ENCODE measurements at places on chromosomes 11 and 22.

DNA sequence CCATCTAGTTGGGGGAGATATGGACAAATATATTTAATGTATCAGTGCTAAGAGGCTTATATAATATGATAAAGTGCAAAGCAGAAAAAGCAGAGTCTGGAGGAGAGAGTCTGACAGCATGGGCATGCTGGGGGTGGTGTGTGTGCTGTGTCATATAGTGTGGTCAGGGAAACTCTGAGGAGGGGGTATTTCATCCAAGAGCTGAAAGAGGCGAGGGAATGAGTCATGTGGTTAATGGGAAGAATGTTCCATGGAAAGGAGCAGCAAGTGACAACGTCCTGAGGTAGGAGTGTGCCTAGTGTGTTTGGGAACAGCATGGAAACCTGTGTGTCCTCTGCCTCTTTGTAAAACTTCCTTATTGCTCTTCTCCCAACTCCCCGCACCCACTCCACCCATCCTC is 38.0 kb downstream of the EIF3F start:
- peak; percentile 58 for DNase-seq

- DNase-seq, result no peak
These were observed 26.5 kb upstream of the WNT7B start for GRCh38 chr22:46003271-46004091.

DNA sequence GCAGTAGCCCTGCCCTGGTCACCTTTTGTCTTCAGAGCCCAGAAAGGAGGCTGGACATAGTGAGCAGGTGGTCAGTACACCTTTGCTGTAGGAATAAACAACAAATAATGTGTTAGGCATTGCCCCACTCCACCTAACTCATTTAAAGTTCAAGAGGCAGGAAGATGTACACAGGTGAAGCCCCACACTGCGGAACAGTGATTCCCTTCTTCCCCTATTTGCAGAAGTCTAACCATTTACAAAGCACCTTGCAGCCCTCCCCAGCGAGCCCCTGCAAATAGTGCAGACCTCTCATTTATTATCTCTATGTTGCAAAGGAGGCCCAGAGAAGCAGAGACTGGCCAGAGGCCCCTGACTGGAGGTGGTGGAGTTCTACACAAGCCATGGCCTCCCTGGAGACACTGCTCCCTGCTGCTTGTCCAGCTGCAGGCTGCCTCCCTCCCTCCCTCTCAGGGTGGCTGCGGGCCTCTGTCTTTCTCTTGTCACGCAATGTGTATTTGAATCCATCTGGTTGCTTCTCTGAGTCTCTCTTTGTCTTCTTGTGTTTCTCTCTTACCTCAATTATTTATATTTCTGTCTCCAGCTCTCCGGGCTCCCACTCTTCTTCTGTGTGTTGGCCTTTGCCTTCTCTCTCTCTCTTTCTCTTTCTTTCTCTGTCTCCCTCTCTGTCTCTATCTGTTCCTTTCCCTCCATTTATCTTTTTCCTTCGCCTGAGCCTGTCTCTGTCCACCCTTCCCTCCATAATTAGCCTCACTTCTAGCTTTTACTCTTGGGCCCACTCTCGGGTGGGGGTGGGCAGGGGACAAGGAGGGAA is 59.1 kb upstream of the PRDM11 start:
- DNase-seq, result no peak

DNA sequence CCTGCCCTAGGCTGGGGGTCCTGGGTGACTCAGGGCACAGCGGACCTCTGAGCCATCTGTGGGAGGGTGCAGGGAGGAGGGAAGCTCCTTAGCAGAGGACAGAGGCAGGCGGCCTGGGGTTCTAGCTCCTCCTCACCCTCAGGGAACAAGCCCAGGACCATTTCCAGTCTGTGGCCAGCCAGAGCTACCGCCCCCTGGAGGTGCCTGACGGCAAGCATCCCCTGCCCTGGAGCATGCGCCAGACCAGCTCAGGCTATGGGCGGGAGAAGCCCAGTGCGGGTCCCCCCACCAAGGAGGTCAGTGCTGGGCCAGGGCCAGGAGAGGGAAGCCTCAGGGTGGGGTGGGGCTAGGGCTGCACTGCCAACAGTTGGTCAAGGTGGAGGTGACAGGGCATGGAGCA is 26.0 kb upstream of the LRRC10B start:
- peak; percentile 47 for DNase-seq

DNA sequence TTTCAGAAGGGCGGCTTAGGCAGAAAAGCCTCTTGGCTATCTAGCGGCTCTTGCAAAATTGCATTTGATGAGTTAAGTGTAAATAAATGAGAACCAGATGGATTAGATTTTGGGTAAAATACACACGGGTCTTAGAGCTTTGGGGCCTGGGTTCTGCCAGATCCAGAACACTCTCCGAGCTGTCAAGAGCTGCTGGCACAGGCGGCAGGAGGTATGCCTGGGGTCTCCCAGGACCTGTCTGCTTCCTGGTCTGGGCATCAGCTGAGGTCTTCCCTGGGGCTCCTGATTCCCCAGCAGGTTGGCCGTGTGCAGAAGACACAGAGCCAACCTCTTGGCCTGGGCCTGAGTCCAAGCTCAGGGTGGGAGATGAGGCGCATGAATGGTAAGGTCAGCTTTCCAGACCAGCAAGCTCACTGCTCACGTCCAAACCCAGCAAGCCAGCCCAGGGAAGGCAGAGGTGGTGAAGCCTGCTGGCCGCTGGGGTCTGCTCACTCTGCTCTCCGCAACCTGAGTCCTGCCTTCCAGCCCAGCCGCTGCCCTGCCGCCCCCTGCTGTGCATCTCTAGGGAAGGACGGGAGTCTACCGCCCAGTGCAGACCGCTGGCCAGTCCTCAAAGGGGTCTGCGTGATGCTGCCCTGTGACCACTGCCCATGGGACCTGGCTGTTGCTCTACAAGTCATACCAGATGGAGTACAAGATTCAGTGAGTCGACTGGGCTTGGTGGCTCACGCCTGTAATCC is 44.9 kb downstream of the SCUBE1 start:
- no peak for DNase-seq

DNA sequence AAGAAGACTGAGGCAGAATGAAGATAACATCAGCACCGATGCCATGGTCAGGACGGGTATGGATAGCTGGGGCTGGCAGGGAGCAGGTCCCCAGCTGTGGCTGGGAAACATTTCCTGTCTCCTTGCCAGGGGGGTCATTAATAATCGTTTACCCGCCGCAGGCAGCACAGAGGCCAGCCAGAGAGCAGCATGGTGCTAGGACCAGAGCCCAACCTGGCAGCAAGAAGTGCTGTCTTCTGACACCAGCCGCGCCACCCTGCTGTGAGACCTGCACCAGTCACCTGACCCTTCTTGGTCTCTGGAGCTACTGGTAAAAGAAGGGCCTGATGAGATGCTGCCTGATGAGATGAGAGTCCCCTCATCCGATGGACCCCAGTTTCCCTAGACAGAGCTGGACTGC is 36.3 kb downstream of the PDE2A start:
- DNase-seq, result no peak

- peak; percentile 78 for DNase-seq
These were observed 219.4 kb upstream of the RAG2 start for GRCh38 chr11:36817336-36817965.

DNA sequence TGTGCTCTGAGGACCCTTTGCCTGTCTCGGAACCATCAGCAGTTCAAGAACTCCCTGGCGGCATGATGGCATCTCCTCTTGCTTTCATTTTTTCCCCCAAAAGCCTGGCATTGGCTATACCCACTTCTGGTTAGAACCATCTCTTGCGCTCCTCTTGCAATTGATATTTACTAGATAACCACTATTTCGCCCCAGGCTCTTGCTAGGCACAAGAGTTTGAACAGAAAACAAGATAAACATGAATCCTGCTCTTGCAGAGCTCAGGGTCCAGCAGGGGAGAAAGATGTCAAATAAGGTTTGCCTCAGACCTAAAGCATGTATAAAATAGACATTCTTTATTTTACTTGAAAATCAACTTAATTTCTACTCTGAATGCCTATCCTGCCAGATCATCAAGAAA is 33.1 kb downstream of the SLCO2B1 start:
- DNase-seq, result no peak

- no peak for DNase-seq
These were observed 10.4 kb downstream of the MYRF start for GRCh38 chr11:61762798-61763197.

Measured in urothelium cell line (cell line).